ENCODE measurements at places on chromosomes 16 and 17.

DNA sequence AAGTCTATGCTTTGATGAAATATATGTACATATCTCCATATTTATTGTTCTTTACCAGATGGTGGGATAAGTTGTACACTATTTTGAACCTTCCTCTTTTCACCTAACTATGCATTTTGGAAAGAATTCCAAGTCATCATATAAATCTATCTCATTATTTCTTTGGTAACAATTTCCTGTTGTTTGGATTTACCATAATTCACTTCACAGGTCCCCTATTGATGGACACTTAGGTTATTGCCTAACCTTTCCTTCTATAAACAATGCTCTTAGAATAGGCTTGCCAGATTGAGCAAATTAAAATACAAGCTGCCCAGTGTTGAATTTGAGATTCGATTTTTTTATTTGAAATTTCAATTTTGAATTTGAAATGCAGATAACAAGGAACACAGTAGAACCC lies 28.9 kb upstream of the DHX8 start:
- no peak for DNase-seq

- peak; percentile 7 for DNase-seq
Observed at GRCh38 chr16:78211946-78212345, 112.5 kb downstream of the WWOX start.

DNA sequence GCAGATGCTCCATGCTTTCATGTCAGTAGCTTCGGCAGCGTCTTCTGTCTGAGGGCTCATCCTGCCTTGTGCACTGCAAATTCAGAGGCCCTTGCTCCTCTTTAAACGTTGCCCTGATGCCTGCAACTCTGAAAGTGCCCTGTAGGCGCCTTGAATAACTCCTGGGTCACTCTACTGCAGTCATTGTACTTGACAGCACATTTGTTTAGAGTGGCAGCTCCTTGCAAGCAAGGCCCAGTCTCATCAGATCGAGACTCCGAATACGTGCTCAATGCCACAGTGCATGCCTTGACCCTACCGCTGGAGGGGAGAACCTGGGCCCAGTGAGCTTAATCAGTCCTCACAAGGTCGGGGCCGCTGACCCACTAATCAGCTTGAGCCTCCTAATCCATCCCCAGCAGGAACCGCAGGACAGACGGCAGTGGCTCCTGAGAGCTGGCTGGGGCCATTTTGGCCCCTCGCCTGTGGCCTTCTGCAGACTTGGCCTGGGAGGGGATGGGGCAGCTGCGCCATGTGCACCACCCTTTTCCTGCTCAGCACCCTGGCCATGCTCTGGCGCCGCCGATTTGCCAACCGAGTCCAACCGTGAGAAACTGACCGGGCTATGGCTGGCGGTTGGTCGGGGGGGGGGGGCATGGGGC lies at the start of gene PRCD:
TSS of gene PRCD (plus strand) at position 414 of the 641 bp plus-strand sequence. CDS start at position 512, 98 bp downstream.
- DNase-seq, result no peak

DNA sequence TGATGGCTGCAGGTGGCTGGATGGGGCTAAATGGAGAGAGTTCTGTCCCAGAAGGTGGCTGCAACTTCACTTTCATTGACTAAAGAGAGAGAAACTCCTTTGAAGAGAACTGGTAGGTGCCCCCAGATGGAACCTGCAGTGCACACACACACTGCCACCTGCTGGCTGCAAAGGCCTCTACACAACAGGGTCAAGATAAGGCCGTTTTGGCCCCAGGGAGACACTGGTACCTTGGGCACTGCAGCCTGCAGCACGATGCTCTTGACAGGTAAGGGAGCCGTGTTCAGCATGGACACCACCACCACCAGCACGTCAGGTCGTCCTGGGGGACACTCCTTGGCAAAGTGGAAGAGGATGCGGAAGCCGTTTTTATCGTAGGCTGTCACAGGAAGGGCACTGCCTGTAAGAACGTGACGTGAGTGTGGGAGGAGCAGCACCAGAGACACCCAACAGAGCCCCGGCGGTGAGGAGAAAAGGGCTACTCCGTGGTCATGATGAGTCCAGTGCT lies 22.7 kb downstream of the GGA3 start:
- DNase-seq, result peak; percentile 15

GRCh38 chr17:17107891-17108431 lies 65.7 kb downstream of the MPRIP start:
- DNase-seq, result no peak

DNA sequence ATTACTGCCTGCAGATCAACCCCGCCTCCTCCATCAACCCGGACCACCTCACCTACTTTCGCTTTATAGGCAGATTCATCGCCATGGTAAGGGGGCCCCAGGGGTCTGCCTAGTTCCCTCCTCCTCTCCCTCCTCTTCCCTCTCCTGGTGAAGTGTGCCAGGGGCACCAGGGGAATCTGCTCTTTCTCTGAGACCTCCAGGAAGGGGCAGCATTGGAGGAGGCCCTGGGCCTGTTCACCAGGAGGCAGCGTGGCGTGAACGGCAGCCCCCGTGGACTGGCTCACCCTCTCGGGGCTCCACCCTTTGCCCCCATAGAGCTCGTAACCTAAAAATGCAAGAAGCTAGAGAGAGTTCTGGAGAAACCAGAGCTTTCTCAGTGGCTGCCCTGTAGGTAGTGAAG lies 17.1 kb upstream of the CLEC18A start:
- no peak for DNase-seq

GRCh38 chr17:78706271-78706915 lies 75.7 kb downstream of the CYTH1 start:
- no peak for DNase-seq

GRCh38 chr17:19387921-19388521 lies 1.0 kb upstream of the MFAP4 start:
- DNase-seq, result no peak

DNA sequence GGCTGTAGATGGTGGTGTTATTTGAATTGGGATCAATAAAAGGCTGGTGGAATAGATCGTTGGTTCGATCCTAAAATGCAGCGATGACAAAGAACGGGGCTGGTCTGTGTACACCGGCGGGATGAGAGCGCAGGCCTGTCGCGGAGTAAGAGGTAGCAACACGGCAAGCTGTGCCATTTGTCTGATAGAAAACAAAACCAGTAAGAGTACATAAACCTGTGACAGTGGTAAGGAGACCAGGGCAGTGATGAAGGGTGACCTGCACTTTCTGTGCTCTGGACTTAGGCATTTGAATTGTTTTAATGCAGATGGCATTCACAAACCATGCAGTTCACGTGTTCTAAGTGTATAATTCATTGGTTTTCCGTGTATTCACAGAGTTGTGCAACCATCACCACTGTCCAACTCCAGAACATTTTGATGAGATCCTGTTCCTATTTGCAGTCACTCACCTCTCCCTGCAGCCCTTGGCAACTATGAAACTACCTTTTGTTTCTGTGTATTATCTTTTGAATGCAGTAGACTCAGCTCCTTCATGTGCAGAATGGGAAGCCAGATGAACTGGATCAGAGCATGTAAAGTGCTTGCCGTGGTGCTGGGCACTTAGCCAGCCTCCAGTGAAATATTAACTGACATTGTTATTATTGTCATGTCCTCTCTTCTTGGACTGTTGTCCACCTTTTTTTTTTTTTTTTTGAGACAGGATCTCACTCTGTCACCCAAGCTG lies 286.1 kb downstream of the SNX29 start:
- DNase-seq, result no peak

GRCh38 chr16:69709456-69710084 lies 16.8 kb downstream of the NQO1 start:
- peak; percentile 45 for DNase-seq

GRCh38 chr17:1992541-1992940 lies 32.6 kb downstream of the RTN4RL1 start:
- DNase-seq, result no peak
